ENCODE measurements at places on chromosomes 12 and 14.

DNA sequence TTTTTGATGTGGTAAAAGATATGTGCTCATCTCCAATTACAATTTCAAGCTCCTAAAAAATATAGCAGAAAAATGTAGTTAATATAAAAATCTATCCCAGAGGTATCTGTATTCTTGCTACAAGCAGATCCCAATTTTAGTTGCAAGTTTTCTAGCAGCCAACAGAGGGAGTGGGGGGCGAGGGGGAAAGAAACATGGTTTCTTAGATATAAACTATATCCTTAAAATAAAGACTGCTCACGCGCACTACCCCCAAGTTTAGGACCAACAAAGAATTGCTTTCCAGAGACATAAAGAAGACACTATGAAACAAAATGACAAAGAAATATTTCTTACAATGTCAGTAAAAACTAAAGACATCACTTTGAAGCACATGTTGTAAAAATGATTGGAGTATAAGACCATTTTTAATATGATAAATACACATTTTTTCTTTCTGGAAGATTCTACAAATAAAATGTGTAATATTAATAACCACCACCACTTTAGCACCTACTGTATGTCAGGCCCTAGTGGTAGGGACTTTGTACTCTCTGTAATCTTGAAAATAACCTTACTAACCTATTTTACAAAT, 5.4 kb downstream of the MAGOHB start:
- no peak for DNase-seq

DNA sequence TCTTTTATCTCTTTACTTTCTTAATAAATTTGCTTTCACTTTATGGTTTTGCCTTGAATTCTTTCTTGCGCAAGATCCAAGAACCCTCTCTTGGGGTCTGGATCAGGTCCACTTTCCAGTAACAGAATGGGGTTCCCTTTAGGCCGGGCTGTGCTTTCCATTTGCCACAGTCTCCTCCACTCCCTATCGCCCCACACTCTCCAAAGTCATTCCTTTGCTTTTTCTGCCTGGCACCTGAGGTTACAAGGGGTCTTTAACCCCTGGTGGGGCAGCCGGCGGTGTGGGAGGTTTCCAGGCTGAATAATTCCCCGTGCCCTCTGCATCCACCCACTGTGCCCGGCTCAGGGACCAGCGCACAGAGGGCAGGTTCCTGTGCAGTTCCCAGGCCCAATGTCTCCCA, 42.9 kb upstream of the LHX5 start:
- no peak for DNase-seq

- DNase-seq = no peak
Observed at GRCh38 chr14:99632410-99633035, 12.4 kb upstream of the HHIPL1 start.

DNA sequence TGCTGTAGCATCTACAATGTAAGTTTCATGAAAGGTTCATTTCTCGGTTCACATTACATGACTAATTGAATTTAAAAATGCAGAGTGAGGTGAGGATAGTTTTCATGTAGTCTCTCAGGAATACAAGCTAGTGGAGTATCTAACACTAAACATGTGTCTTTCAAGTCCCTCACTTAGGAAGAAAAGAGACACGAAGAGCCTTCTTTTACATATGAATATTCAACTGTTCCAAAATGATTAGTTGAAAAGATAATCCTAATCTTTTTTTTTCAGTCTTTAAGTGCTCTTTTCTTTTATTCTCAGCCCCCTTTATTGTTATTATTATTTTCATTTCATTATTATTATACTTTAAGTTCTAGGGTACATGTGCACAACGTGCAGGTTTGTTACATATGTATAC, 10.8 kb downstream of the PRR4 start:
- DNase-seq = no peak

GRCh38 chr14:51094282-51094821, 553 bp downstream of the TRIM9 start:
- DNase-seq = no peak

DNA sequence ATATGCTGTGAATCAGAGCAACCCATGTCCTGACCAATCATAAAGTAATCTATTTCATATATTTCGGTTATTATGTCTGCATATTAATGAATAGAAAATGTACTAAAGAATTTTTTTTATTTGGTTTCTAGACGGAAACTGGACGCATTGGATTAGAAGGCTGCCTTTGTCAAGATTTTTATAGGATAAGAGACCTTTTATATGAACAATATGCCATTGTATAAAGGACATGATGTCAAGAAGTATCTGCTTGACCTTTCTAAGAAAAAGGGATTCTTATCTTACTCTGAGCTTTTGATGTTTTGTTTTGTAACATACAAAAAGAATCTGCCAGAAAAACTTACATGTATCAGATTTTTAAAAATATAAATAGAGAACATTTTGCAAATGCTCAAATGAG, 39.8 kb downstream of the CPSF2 start:
- no peak for DNase-seq

GRCh38 chr14:55586411-55586810, 6.4 kb downstream of the KTN1 start:
- DNase-seq = no peak

DNA sequence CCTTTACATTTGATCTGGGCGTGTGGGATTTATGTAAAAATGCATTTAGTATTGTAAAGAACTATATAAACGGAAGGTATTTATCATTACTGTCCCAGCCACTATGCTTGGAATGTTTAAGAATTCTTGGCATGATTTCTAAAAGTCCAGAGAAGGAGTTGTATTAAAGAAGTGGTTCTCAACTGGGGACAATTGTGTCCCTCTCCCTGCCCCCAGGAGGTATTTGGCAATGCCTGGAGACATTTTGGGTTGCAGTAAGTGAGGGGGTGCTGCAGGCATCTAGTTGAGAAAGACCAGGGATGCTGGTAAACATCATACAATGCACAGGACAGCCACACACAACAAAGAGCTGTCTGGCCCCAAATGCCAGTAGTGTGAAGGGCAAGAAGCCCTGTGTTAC, 7.2 kb downstream of the SLC38A1 start:
- no peak for DNase-seq

DNA sequence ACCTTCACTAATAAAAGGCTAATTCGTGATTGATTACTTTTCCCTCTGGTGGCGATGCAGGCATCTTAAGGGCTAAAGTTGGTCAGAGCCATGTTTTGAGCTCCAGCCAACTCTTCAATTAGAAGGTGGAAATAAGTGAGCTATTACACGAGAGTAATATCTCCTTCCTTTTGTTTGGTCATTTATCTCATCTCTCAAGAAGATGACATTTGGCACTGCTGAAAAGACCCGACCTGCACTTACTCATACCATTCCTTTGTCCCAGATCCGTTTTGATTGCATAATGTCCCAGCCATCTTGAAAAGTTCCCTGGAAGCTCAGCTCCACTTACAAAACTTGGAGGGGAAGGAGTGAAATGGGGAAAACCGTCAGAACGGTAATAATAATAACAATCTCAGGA, 316.2 kb downstream of the VRK1 start:
- DNase-seq = no peak

GRCh38 chr12:124847113-124848074, 16.3 kb downstream of the SCARB1 start:
- DNase-seq = no peak

- DNase-seq = no peak
Observed at GRCh38 chr14:82067221-82067875, 533.7 kb upstream of the SEL1L start.

GRCh38 chr14:65359503-65359902, 53.0 kb upstream of the FUT8 start:
- DNase-seq = no peak

- DNase-seq = no peak
Observed at GRCh38 chr14:90715993-90716392, 100.2 kb downstream of the TTC7B start.

DNA sequence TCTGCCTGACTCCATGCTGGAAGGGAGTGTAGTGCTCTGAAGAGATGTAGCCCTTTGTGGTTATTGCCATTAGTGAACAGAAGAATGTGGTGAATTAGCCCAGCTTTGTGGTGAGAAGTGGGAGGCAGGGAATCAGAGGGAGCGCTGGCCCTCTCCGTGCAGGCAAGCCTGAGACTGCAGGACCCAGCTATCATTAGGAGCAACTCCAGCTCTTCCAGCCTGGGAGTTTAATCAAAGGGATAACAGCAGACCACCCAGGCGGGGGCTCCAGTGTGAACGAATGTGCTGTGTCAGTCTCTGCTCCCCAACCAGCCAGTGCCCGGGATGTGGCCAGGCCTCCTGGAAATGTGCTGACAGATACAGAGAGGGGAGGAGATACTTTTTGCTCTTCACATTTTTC, 142.7 kb downstream of the TTLL5 start:
- no peak for DNase-seq

- DNase-seq = peak; percentile 19
Observed at GRCh38 chr12:104357421-104357952, 53.9 kb downstream of the EID3 start.

DNA sequence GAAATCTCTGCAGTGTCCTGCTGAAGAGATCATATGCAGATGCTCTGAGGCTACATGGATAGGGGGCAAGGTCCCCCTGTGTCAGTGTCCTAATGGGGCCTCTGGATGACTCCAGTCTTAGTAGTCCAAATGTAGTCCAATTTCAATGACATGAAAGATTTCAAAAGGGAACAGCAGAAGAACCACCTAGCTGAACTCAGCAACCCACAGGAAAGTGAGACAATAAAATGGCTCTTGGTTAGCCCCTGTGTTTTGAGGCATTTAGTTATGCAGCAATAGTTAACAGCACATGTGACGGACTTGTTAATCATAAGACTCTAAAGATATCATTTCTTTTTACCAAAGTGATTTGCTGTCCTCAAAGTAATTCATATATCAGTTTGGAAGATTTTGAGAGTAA, 22.7 kb downstream of the CCDC198 start:
- no peak for DNase-seq

DNA sequence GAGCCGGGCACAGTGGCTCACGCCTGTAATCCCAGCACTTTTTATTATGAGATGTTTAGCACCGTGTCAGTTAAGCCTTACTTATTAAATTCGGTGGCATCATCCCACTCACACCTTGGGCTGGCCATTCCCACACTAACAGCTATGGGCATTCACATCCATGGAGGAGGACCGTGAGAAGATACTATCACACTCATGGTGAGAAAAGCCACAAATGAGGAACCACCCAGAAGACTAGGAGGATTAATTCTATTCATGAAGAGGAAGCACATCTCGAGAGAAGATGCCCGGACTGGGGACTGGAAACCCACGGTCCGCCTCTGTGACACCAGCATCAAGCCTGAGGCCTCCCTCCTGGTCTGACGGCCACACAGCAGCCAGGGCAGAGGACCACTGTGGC, 4.9 kb downstream of the CDC42BPB start:
- no peak for DNase-seq

DNA sequence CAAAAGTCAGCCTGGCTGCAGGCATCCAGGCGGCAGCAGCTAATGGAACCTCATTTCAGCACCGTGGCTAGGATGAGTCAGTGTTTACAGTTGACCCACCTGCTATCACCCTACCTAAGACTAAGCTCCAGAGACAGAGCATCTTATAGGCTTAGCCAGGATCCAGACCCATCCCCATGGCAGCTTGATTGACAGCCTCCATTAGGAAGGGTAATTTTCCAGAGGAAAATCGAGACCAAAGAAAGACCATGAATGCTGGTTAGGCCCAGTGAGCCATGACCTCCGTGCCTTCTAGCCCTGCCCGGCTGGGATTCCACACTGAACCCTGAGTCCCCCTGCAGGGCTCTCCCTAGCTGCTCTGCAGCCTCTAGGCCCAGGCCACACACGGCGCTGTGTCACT, 38.7 kb downstream of the TUNAR start:
- no peak for DNase-seq

- DNase-seq = no peak
Observed at GRCh38 chr12:2118061-2118460, 65.3 kb downstream of the CACNA1C start.

DNA sequence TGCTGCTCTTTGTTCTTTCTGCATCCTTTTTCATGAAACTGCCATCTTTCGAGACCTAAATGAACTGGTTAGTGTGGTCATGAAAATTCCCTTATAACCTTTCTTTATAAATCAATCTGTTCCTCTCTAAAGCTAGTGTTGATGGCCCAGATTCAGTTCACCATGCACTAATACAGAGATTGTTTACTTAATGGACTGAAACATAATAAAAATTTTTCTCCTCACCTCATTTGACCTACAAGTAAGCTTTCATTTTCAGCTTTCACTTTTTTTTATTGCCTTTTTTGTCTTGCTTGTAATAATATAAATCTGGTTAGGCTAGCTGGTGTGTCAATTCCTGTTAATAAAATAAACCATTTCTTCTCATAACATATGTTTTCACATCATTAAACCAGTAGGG, 183.8 kb downstream of the CCDC59 start:
- DNase-seq = no peak

DNA sequence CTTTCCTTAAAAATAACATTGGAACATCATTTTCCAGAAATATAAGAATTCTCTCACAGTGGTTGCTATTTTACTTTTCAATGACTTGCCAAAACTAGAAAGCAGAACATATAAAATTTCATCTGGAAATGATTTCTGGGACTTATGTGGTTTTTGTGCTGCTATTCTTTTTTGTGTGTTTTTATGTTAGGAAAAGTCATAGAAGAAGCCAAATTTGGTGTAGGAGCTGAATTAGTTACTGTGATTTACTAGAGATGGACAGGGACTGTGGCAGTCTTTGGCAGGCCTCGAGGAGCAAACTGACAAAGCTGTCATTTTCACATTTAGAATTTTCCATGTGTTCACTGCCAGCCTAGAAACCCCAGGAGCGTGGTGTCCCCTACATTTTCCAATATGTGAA, 38.3 kb upstream of the LDHB start:
- peak; percentile 27 for DNase-seq

DNA sequence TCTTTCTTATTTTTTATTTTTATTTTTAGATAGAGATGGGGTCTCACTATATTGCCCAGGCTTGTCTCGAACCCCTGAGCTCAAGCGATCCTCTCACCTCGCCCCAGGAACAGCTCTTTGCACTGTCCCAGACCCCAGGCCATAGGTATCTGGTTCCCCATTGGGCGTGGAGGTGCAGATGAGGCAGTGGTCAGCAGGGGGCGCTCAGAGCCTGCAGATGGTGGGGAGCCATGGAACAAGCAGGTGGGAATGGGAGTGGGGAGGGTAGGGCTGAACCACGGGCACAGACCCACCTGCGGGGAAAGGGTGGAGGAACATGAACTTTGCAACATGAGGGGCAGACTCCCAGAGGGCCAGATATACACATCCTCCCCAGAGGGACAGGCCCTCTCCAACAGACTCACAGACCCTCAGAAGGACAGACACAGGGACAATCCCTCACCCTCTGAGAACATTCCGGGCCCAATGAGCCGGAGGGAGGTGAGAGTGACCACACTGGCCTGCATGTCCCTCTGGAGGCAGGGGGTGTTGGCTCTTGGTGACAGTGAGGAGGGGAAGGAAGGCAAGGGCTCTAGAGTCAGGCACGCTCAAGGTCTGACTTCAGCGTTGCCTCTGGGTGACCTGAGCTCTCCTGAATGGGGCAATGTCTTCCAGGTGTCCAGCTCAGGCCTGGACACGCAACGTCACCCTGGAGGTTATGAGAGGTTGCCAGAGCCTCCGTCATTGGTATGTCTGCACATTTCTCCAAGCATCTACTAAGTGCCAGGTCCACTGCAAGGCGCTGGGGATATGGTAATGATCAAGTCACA, 34.9 kb downstream of the KRT80 start:
- DNase-seq = no peak
